Tongue (tissue), 3 donors: ENCODE measurements at places on chromosomes 5 and 9. TPM values are rescaled to one million over a fixed set of nuclear protein-coding genes. Genes with fewer than 3 reads are reported as not detected.
A peak's percentile ranks its signal among the peaks of the same experiment; 100 is the strongest.

PCDHGB1 gene
- total RNA-seq = 3.7 TPM

HSD17B3 gene
- not detected for total RNA-seq

TAF11L10 gene
- total RNA-seq = not detected

HAND1 gene
- total RNA-seq = not detected

SPATA31C1 gene
- total RNA-seq = 0.21 TPM

ADAMTS12 gene
- total RNA-seq = 28.7 TPM

ANKRD34B gene
- total RNA-seq = not detected

NEUROG1 gene
- total RNA-seq = not detected

RUSC2 gene
- 37.5 TPM for total RNA-seq

KIF4B gene
- 0.10 TPM for total RNA-seq

SH3PXD2B gene
- total RNA-seq = 24.0 TPM

QRFP gene
- not detected for total RNA-seq

SPOCK1 gene
- 12.3 TPM for total RNA-seq

FLT4 gene
- 21.8 TPM for total RNA-seq

TMC1 gene
- total RNA-seq = 0.62 TPM

PCDHA9 gene
- total RNA-seq = 0.10 TPM

C1QTNF2 gene
- 27.8 TPM for total RNA-seq

LRRTM2 gene
- total RNA-seq = 0.51 TPM

EPB41L4A gene
- total RNA-seq = 9.7 TPM

PPP3R2 gene
- not detected for total RNA-seq

FABP6 gene
- total RNA-seq = not detected

- DNase-seq = no peak
Measured at GRCh38 chr5:112930082-112930344, 8.0 kb upstream of the REEP5 start.

GRCh38 chr9:79902825-79903600 lies 331.2 kb downstream of the TLE4 start:
- DNase-seq = peak; percentile 10

GRCh38 chr9:35271637-35272036 lies 109.8 kb downstream of the UNC13B start:
- no peak for DNase-seq

DNA sequence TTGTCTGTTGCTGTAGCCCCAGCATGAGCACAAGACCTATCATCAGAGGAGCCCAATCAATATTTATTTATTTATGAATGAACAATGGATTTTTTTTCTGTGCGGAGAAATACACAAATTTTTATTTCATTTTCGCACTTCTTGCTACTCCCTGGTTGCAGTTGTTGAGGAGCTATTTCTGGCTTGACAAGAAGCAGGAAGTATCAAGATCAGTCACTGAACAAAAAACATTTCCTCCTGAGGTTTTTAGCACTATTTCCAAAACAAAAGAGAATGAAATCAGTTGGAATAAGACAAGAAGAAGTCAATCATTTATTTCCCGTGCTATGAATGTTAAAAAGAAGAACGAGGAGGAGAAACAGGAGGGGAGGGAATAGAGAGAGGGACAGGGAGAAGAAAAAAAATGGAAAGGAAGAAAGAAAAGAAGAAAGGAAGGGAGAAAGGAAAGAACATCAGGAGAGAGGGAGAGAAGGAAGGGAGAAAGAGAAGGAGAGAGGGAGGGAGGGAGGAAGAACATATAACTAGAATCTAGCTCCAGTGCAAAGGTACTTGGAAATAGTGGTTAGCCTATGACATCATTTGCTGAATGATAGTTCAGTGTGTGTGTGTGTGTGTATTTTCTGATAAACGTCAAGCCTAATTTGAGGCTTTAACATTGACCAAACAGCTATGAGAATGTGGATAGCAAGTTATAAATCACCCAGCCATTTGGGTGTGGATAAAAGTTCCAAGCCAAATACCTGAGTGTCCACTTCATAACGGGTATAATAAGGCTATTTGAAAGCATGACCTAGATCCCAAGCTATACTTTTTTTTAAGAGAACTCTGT lies 586.0 kb downstream of the EBF1 start:
- no peak for DNase-seq

DNA sequence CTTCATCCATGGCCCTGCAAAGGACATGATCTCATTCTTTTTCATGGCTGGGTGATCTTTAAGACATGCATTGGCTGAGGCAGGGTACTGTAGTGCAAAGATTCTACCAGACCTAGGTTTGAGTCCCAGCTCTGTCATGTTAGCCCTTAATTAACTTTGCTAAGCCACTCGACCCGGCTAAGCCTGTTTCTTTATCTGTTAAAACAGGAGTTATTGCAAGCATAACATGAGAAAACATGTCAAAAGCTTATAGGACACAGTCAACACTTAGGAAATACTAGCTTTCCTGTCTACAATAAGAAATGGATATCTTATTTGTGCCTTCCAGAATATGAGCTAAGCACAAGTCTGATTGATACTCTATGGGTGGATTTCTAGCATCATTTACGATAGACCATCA lies 92.6 kb downstream of the RASEF start:
- DNase-seq = no peak

- no peak for DNase-seq
Measured at GRCh38 chr5:148687427-148687826, 33.1 kb upstream of the HTR4 start.

DNA sequence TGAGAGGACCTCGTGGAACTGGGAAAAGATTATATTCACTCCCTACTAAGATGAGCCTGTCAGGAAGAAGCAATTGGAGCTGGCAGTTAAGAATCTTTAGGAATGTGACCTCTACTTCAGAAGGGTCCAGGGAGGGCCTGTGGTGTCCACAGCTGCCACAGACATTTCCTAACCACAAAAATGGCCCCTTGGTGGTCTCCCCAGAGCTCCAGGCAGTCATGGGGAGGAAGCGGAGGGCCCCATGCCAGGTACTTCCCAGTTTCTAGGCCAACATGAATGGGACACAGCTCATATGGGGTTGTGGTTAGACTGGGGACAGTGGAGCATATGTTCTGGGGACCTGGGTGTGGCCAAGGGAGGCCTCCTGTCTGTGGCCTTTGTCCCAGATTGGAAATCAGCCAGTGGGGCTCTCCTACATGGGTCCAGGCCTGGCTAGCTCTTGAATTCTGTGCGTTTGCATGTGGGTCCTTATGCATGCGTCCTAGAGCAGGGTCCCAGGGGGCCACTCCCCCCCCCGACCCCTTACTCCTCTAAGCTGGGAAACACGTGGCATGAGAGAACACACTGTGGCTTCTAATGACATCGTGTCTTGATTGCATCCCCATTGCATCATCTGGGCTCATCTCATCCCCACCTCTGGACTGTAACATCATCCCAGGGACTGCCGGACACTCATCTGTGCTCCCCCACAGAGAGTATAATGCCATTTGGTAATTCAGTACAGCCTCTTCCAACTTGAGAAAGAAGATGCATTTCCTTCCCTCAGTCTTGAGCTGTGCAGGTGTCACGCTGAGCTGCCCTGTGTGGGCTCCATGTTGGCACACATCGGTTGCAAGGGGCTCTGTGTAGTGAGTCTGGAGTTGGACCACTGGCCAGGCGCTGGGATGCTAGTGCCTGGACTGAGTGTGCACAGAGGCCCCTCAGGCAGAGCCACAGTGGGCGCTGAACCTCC lies 31.3 kb downstream of the IRF1 start:
- DNase-seq = no peak

- DNase-seq = no peak
Measured at GRCh38 chr5:124355928-124356327, 390.5 kb downstream of the ZNF608 start.

GRCh38 chr5:38370358-38371100 lies 112.2 kb downstream of the EGFLAM start:
- no peak for DNase-seq

DNA sequence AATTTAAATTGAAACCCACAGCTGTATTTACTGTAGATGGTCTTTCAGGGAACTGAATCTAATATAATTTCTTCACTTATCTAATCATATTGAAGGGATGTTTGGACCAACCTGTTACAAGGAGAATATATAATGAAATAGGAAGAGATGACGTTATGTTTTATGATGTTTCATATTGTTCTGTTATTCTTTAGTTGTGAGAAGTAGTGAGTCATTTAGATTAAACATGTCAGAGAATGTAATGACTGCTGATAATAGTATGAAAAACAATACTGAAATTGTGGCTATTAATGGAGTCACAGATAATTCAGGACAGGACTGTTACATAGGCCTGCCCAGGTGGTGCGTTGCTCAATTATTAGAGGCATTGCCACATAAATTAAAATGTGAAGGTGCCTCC lies 1993.4 kb downstream of the EFNA5 start:
- DNase-seq = no peak

GRCh38 chr5:35060236-35060635 lies 12.5 kb upstream of the AGXT2 start:
- DNase-seq = no peak

DNA sequence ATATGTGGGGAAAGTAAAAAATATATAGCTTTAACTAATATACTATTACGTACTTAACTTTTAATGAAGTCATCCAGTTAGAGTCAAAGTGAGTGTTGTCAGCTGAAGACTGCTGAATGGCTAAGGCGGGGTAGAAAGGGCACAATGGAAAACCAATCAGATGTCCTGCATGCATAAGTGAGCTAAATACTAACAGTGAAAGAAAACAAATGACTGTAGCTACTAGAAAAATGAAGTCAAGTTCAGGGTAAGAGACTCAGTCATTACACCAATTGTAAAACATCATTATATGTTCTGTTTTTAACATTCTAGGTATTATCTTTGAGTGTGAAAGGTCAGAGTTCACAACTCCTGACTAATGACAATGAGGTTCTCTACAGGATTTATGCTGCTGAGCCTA lies 295.2 kb downstream of the ADGRV1 start:
- DNase-seq = no peak

DNA sequence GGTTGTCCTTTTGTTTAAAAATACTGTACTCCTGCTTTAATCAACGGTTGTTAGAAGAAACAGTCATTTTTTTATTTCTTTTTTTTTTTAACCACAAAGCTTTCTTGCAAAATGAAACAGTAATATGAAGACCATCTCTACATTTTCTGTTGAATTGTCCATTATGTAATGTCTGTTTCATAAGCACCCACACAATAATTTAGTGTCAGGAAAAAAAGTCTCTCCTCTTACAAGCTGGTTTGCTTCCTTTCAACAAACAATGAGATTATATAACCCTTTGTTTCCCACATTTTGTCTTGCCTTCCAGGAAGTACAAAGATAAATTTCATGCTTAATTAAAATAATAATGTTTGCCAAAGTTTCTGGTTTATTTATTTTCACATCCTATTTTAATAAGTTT lies 16.7 kb downstream of the CTNNAL1 start:
- DNase-seq = no peak

- DNase-seq = no peak
Measured at GRCh38 chr9:137396634-137397367, 26.2 kb downstream of the EXD3 start.

DNA sequence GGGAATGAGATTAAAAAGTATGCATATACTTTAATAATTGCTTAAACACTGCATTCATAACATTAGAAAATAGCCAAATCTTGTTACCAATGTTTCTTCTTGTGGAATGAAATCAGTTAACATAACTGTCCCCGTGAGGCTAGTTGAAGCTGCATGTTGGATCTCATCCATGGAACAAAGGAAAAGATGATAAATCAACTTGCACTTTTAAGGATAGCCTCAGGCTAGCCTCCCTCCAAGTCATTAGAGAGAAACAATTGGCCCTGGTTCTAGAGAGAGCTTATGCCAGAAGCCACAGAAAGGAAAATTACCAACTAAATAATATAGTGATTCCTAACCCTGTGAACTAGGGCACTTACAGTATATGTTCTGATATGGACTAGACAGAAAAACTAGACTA lies 66.9 kb downstream of the GRIN3A start:
- DNase-seq = no peak

- no peak for DNase-seq
Measured at GRCh38 chr5:141867651-141868050, 10.6 kb downstream of the PCDH1 start.

- DNase-seq = peak; percentile 8
Measured at GRCh38 chr9:68750255-68750654, 45.2 kb downstream of the PIP5K1B start.

DNA sequence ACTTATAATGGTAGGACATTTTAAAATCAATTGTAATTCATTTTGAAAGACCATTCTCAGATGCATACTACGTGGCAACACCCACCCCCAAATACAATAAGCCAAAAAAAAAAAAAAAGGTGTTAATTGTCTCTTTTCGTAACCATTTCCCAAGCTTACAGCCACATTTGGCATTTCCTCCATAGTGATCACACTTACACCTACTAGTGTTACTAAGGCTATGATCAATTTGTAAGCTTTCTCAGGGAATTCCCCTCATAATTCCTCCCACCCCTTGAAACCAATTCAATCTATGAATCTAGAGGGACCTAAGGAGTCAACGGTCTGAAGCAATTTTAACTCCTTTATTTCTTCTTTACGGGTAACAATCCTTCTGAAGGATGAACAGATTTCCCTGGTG lies 40.1 kb downstream of the NR2F1 start:
- no peak for DNase-seq

GRCh38 chr5:135565725-135566421 lies 12.9 kb downstream of the CXCL14 start:
- peak; percentile 66 for DNase-seq

DNA sequence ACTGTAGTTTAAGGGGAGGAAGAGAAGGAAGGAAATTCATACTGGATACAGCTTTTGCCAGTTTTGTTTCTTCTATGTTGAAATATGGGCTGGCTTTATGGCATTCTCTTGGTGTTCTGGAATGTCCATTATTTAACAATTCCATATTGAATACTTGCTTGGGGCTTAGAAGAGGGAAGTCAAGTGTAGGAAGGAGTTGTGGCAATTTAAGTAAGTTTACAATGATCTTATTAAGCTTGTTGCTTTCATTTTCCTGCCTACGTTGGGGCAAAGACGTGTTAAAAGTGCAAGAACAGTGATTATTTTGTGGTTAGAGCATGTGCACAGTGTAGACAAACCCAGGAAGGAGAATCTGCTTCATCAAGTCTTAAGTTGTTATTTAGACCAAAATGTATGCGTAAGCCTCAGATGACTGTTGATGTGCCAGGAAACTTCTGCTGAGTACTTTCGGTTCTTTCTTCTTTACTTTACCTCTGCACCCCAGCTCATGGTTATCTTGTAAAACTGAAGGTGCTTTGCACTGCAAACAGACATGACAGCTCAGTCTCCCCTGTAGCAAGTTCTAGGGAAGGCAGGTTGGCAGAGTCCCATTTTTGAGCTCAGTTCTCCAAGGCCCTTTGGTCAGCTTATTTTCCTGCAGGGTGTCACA lies 75.8 kb downstream of the F2RL2 start:
- peak; percentile 44 for DNase-seq

GRCh38 chr5:158837908-158838307 lies 261.8 kb downstream of the EBF1 start:
- no peak for DNase-seq

GRCh38 chr9:107486674-107487520 lies 2.7 kb downstream of the KLF4 start:
- peak; percentile 39 for DNase-seq

DNA sequence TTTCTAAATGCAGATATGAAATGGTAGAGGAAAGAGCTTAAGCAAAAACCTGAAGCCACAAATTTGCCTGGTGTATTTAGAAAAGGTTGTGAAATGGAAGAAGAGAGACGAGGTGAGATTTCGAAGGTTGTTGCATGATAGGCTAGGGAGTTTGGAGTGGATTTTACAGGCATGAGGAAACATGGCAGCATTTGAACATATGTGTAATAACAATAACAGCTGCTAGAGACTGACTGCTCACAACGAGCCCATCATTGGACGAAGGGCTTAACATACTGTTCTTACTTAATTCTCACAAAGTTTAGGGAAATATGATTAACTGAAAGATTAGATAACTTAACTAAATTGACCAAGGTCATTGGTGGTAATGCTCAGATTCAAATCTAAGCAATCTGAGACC lies 108.1 kb downstream of the JAKMIP2 start:
- no peak for DNase-seq
